Activated T-helper 2 cell treated with anti-CD3 and anti-CD28 coated beads, Interferon-gamma antibody, Interleukin-2, Interleukin-4, amounts not matched to agents 10 μg/mL and 5 μg/mL and 100 μg/mL, durations not matched to agents 14 hours and 24 hours and 36 hours (primary cell): ENCODE measurements at places on chromosomes 7 and 10.

GRCh38 chr7:152587366-152587765, 88.6 kb downstream of the XRCC2 start:
- DNase-seq, result no peak

DNA sequence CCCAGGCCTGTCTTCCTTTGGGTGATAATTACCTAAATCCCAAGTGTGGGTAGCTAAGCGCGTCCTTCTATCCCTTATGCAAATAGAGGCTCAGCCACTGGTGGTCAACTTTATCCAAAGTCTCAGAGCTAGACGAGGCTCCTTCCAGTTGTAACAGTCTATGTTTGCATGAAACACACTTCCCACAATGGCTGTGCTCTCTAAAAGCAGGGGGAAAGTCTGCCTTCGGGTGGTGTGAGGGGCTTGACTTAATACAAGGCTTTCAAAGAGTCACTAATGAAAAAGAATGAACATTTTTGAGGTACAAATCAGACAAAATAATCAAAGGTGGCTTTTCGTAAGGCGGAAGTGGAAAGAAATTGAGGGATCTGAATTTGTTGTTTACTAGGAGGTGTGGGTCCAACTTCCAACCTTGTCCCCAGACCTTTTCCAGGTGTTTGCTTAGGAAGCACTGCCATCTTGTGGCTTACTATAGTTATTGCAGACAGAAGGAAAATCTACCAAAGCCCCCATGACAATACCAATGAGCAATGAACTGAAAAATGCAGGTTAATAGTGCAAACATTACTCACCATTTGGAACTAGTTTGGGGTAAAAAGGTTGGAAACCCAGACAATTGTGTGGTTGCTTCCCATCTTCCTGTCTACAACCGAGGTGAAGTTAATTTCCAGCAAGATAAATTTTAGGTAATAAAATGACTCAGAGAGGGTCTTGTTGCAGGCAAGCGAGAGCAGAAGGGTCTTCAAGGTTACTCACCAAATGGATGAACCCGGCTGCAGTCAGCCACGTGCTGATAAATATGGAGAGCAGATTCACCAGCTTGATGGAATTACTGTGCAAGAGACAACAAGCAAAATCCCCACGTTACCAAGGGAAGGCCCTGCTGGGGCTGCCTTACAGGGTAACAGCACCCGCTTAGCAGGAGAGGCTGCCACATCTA, 525.7 kb downstream of the KCNMA1 start:
- DNase-seq, result no peak

DNA sequence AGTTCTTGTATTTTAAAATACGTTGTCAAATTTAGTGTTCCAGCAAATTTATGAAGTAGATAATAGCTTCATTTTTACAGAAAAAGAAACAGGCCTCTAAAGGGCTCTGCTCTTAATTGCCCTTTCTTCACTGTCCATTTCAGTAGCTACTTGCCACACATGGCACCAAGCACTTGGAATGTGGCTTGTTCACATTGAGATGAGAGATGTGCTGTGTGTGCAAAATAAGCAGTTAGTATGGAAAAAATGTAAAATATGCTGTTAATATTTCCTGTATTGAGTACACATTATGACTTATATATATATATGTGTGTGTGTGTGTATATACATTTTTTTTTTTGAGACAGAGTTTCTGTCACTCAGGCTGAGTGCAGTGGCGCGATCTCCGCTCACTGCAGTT, 19.5 kb downstream of the RBM33 start:
- DNase-seq, result no peak

DNA sequence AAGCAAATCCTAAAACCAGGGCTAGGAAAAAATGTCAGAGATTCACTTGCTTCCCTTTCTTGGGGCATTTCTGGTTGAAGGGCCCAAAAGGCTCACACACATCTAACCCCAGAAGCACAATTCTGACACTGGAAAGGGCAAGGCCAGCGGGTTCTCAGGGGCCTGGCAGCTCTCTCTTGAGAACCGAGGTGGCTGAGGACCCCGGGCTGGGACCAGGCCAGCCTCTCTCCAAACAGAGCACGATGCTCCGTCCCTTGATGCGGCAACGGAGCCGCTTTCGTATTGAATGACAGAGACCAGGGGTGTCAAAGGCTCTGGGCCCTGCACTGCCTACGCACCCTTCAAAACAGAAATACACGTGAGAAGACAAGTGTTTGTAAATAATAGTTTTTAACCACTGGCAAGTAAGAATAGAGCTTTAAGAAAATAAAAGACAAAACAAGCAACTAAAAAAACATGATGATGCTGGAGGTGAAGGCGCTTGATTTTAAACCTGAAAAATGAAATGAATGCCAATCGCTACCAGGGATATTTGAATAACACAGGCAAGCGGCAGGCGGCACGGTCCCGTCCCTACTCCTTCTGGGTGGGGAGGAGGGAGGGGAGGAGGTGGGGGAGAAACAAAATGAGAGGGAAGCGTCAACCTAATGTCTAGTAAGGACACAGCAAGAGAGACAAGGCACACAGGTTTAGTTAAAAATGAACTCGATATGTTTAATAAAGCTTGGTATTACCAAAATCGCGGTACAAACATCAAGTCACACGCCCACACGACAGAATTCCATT, 68.0 kb downstream of the SLC29A4 start:
- no peak for DNase-seq
